H9 (cell line): ENCODE measurements at places on chromosomes 4 and X. TPM values are rescaled to one million over a fixed set of nuclear protein-coding genes. Genes with fewer than 3 reads are reported as not detected.

IL2RG gene
- total RNA-seq: not detected in 2 replicates

- DNase-seq: no peak
These were observed 78.2 kb downstream of the GLRA2 start for GRCh38 chrX:14607446-14607985.

GRCh38 chrX:68821616-68822015 lies 7.2 kb upstream of the EFNB1 start:
- DNase-seq: no peak

DNA sequence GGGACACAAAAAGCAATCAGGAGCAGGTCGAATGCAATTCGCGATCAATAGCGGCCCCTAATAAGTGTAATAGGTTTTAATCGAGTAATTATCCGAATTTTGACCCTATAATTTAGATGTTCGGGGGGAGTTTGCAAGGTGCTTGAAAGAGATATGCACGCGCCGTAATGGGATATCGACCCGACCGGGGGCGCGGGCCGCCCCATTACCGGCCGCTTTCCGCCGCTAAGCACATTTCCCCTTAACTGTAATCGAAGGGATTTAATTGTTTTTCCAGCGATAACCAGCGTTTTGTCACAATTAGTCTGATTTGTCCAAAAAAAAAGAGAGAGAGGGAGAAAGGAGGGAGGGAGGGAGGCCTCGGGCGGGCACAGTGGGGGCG lies 997 bp downstream of the NKX1-1 start:
- DNase-seq: peak; percentile 23

- DNase-seq: no peak
These were observed 624.9 kb downstream of the FSTL5 start for GRCh38 chr4:161538941-161539340.

DNA sequence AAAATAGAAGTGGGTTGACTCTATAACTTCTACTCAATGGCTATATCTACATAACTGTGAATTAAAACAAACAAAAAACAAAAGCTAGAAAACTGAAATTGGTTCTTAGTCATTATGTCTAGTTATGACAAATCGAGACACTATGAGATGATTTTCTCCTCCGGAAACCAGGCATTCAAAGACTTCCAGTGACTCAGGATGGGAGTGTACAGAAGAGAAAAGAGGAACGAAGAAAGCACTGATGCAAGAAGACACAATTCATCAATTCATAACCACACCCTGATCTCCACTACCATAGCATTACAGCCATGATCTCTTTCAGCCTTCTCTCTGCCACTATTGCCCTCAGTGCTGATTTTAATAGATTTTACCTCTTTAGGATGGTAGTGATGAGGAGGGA lies 253.6 kb downstream of the CBLL2 start:
- no peak for DNase-seq
